Left lung (tissue), 14 donors: ENCODE measurements at places on chromosomes 6 and 20. TPM values are rescaled to one million over a fixed set of nuclear protein-coding genes. Genes with fewer than 3 reads are reported as not detected.

- no peak overlapping the region for H3K4me3 ChIP-seq
- no peak for DNase-seq
Measured at GRCh38 chr6:2844008-2844407, 2.3 kb upstream of the SERPINB1 start.

GRCh38 chr6:159978291-159979135 lies 9.6 kb downstream of the IGF2R start:
- H3K27me3 ChIP-seq = no peaks in the 10 kb centered on the region
- peak overlapping the region; percentile 63 for H3K27ac ChIP-seq
- no peak overlapping the region for H3K4me3 ChIP-seq
- DNase-seq = no peak
- H3K4me1 ChIP-seq = peaks cover 94% of the 10 kb centered on the region

GRCh38 chr6:36729161-36729524 lies 31.5 kb downstream of the RAB44 start:
- peaks cover 31% of the 10 kb centered on the region for H3K4me1 ChIP-seq
- no peaks in the 10 kb centered on the region for H3K36me3 ChIP-seq
- no peak overlapping the region for H3K4me3 ChIP-seq
- DNase-seq = no peak
- H3K27me3 ChIP-seq = no peaks in the 10 kb centered on the region

DNA sequence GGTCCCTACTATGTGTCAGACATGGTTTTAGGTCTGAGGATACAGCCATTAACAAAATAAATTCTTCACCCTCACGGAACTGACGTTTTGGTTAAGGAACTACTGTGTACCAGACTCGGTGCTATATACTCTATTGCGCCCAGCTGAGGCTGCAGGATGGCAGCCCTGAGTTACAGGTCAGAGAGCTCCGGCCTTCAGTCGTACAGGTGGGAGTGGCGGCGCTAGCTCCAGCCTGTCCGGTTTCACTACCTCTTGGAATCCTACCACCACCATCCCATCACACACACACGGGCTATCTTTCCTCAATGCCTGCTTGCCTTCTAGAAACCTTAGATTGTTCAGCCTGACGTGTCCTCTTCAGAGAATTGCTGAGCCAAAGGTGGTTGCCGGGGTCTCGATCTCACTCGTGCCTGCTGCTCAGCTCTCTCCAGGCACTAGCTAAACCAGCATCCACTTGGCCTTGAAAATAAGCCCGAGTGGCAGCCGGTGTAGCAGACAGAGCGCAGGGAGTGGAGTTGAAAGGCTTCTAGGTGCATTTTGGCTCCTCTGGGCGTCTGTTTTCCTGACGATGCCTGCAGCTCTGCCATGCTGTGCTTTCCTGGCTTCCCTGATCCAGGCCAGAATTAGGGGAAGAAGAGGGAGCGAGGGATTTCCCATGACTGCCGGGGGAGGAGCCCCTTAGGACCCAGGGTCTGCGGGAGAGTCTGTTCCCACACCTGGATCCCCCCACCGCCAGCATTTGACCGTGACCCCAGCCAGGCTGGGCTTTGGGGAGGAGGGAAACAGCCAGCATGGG lies 1.1 kb upstream of the TCF15 start:
- no peaks in the 10 kb centered on the region for H3K4me1 ChIP-seq
- no peak for DNase-seq
- H3K36me3 ChIP-seq = no peaks in the 10 kb centered on the region
- peaks cover 45% of the 10 kb centered on the region for H3K27me3 ChIP-seq

DNA sequence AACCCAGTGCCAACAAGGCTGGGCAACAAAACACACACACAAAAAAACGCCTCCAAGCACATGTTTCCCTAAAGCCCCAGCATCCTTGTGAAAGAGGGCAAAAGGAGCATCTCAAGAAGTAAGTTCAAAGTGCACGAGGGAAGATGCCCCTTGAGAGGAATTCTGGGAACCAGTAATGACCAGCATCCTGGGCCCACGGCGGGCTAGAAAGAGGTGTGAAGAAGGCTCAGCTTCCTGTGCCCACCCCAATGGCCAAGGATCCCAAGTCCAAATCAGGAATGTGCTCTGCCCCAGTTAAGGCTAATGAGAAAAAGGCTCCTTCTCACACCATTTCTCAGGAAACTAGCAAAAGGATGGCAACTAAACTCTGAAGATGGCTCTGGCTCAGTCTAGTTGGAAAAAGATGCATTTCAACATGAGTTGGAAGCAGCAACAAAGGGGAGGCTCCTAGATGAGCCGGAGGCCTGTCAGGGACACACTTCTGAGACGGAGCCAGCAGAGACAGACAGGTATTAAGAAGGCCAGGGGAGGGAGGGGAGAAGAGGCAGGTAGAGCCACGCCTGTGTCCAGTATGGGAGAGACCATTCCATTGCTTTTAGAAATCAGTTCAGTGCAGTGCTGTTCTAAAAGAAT lies 3.2 kb downstream of the RIMS4 start:
- no peak overlapping the region for H3K4me3 ChIP-seq
- no peak overlapping the region for H3K27ac ChIP-seq
- H3K4me1 ChIP-seq = no peaks in the 10 kb centered on the region
- peaks cover 77% of the 10 kb centered on the region for H3K27me3 ChIP-seq

GRCh38 chr6:170175644-170176135 lies 115.2 kb downstream of the DLL1 start:
- peak; percentile 63 for DNase-seq
- H3K27ac ChIP-seq = no peak overlapping the region
- no peak overlapping the region for H3K4me3 ChIP-seq
- H3K36me3 ChIP-seq = no peaks in the 10 kb centered on the region
- H3K27me3 ChIP-seq = no peaks in the 10 kb centered on the region
- peaks cover 8% of the 10 kb centered on the region for H3K4me1 ChIP-seq

DNA sequence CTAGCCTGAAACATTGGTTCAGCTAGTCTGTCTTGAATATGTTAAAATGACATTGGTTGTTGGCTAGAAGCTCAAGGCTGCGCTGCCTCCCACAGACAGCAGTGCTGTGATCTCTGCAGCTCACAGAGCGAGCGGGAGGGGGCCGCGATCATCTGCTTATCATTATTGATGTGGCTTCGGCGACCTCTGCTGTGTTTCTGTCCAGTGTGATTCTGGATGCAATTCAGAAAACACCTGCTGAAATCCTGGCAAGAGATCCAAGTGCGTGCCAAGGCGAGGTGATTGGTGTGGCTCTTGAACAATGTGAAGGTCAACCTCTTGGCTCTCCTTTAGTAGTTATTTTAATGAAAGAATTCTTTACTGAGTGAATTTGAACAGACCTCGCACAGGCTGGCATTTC lies 142.3 kb upstream of the SASH1 start:
- H3K4me3 ChIP-seq = no peak overlapping the region
- no peaks in the 10 kb centered on the region for H3K4me1 ChIP-seq
- no peak for DNase-seq
- H3K27me3 ChIP-seq = no peaks in the 10 kb centered on the region
- H3K36me3 ChIP-seq = no peaks in the 10 kb centered on the region
- no peak overlapping the region for H3K27ac ChIP-seq

GABRR2 gene
- 0.82 TPM for total RNA-seq

ZNF334 gene
- total RNA-seq = 6.2 TPM

RFX6 gene
- not detected for total RNA-seq

LHFPL5 gene
- not detected for total RNA-seq

TFEB gene
- 37.0 TPM for total RNA-seq

CYP39A1 gene
- 4.5 TPM for total RNA-seq
